ENCODE measurements at places on chromosomes 6 and 20.

- no peak for DNase-seq
Observed at GRCh38 chr6:13682346-13682745, 29.3 kb downstream of the RANBP9 start.

- no peak for DNase-seq
Observed at GRCh38 chr6:167963589-167964057, 33.8 kb upstream of the KIF25 start.

DNA sequence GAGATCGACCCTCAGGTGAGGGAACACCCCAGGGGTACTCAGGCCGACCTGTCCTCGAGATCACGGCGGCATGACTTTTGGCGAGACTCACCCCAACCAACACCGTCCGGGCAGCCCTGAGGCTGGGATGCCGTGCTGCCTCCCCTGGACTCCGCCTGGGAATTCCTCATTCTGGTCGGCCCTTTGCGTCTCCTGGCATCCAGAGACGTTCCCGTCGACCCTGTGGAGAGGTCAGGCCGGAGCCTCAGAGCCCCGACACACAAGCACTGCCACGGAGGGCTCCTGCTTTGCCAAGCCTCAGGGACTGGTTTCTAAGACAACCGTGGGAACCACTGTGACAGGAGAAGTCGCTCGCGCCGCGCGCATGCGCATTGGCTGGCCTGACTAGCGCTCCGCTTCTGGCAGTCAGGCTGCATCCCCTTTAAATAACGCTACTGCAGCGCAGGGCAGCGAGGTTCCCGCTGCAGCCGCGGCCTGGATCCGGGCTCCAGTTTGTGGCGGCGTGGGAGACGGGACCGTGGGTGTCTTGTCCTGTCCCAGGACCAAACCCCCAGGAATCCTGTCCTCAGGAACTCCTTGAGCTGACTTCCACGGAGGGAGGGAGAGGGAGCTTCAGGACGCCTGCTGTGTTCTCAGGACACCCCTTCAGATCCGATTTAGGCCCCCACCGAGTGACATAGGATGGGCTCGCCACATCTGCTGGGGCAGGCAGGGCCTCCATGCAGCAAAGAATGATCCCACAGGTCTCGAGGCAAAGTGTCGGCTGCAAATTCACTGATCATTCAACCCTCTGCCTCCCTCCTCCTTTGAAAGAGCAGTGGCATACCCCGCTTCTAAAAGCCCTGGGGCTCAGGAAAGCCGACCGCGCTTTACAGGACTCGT, 163.2 kb upstream of the ZNF337 start:
- DNase-seq: peak; percentile 73

- no peak for DNase-seq
Observed at GRCh38 chr6:35363293-35363750, 21.0 kb downstream of the PPARD start.

- DNase-seq: peak; percentile 93
Observed at GRCh38 chr20:52959125-52959524, 13.0 kb upstream of the TSHZ2 start.

GRCh38 chr6:121826156-121826810, 390.8 kb downstream of the GJA1 start:
- no peak for DNase-seq

GRCh38 chr6:3409699-3410384, 47.0 kb downstream of the SLC22A23 start:
- no peak for DNase-seq

DNA sequence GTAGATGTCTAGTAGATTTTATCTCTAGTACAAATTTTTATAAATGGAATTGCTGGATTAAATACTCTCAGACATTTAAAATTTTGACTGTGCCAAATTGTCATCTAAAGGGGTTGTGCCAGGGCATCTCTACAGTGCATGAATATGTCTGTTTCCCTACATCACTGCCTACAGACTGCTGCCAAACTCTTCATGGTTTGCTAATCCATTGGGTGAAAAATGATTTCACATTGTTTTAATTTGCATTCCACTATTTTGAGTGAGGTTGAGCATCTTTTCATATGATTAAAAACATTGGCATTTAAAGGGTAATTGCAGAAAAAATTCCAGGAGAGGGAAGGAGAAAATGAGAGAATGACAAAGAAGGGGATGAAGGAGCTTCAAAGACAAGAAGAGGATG, 267.7 kb upstream of the RNF24 start:
- no peak for DNase-seq

- peak; percentile 63 for DNase-seq
Observed at GRCh38 chr6:133341607-133342158, 100.5 kb downstream of the EYA4 start.

DNA sequence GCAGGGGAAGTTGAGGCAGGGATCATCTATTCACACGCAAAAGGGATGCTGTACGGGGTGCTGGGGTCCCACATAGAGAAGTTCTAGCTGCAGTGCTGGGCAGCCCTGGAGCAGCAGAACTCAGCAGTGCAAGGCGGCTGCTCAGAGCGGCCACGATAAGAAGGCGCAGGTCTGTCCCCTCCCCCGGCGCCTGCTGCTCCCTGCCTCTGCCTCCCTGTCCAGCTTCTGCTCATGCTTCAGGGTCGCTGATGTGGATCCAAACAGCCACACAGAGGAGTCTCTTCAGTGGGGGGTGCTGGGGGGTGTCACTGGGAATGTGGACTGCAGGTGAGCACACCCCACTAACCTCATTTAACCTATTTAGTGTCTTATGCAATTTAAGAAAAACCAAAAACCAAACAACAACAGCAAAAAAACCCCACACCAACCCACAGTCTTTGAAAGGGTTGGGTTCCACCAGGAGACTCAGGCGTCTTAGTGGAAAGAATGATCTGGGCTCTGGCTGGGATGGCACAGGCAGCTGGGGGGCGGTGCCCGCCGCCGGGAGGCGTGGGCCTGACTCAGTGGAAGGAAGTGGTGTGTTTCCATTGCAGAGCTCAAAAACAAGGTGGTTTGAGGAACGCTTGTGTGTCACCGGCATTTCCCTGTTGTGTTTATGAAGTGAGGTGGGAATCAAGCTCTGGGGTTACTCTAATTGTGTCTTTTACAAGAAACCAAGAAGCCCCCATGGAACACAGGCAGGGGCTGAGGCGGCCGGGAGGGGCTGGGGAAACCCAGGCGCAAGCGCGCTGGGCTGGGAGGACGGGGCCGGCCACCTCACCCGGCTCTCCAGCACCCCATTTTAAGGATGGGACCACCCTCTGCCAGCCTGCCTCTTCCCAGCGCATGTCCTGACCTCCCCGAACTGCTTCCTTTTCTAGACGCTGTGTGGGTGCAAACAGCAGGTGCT, 55.1 kb downstream of the IRF4 start:
- no peak for DNase-seq

GRCh38 chr6:12748815-12749521, 32.4 kb downstream of the PHACTR1 start:
- DNase-seq: peak; percentile 42

DNA sequence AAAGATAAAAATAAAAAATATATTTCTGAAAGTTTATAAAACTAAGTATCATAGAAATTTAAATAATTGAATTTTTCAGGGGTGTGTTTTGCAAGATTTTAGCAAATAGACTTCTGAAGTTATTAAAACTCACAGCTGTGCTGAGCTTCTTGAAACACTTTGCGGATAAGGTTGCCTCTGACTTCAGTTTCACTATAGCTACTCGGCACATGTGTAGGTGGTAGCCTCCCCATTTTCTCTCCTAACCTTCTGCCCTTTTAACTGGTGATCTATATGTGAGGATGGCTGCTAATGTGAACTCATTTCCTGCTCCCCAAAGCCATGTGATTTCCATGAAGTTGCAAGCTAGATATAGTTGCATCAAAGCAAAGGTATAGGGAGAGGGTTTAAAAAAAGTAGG, 129.3 kb upstream of the STMND1 start:
- DNase-seq: no peak

DNA sequence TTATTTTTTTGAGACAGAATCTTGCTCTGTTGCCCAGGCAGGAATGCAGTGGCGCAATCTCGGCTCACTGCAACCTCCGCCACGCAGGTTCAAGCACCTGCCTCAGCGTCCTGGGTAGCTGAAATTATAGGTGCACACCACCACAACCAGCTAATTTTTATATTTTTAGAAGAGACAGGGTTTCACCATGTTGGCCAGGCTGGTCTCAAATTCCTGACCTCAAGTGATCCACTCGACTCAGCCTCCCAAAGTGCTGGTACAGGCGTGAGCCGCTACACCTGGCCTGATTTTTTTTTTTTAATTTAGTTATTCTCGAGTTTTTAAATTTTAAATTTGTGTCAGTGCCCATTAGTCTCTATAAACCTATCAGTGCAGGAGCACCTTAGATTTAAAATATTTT, 24.4 kb downstream of the ZNF133 start:
- DNase-seq: no peak

DNA sequence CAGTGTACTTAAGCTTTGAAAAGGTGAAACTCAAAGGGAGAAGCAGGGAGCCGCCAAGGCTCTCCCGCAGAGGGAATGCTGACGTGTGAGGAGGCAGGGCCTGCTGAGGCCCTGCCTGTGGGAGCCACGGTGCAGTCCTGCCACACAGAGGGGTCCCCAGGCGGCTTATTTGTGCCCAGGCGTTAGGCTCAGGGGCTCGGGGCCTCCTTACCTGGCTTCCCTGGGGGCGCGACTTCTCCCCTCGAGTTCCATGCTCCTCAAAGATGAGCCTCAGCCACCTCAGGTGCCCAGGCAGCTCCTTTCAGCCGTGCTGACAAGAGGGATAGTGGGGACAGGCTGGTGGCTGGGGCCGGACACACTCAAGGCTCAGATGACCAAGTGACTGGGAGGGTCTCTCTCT, 2.2 kb upstream of the KIF25 start:
- no peak for DNase-seq

DNA sequence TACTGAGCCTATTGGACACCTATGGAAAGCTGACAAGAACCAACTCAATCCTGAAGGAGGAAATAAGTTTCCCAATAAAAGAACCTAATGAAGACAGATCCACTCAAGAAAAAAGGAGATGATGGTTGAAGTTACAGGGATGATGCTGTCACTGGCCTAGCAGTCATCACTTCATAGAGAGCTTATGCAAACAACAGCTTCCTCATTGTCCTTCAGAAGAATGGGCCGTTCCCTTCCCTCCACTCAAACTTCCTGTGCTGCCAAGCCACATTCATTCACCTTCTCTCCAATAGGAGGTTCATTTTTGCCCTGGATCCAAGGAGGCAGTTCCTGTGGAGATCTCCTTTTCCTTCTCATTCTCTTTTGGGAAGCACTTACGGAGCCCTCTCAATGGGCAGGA, 13.8 kb upstream of the PM20D2 start:
- no peak for DNase-seq

GRCh38 chr6:131890091-131890490, 61.1 kb downstream of the CCN2 start:
- DNase-seq: no peak

DNA sequence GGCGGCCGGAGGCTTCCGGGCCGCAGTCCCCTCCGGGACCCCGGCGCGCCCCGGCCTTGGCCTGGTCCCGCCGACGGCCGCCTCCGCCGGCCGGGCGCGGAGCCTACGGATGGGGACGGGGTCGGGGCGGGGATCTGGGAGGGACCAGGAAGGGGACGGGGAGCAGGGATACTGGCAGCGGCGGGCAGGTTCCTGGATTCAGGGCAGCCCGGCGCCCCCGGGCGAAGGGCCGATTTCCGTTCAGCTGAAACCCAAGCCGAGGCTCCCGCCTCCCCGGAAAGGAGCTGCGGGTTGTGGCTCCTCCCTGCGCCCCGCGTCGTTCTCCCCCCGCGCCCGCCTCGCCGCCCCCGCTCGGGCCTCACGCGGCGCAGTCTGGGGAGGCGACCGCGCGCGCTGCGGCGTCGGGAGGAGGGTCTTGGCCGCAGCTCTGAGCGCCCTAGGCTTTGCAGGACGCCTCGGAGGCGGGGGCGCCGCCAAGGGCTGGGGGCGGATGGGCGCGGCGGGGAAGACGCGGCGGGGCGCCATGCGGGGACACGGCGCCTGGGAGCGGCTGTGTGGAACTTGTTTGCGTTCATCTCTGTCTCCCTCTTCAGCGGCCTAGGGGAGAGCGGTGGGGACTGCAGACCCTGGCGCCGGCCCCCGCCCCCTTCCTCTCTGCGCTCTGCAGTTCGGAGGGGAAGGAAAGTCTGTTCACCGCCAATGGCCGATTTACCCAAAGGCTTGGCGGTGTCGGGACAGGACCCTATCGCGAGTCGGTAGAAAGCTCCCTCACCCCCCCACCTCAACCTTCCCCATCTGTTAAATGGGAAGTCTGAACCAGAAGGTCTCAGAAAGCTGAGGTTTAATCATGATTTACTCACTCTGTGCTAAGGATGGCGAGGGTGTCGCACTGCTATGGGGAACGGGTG, 22.7 kb upstream of the TMEM181 start:
- peak; percentile 72 for DNase-seq

DNA sequence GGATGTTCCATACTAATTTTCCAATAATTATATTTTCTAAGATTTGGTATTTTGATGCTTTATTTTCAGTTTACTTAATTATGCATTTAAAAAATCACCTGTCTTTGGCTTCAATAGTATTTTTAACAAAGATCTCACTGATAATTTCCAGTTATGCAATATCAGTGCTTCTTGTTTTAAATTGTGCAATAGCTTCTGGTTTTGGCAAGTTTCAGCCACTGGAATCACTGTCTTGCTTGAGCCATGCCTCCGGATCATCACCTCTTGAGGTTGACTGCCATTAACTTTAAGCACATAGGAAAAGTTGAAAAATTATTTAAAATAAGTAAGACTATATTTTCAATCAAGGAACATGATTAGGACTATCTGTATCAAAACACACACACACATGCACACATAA, 1242.1 kb downstream of the HACE1 start:
- DNase-seq: no peak

DNA sequence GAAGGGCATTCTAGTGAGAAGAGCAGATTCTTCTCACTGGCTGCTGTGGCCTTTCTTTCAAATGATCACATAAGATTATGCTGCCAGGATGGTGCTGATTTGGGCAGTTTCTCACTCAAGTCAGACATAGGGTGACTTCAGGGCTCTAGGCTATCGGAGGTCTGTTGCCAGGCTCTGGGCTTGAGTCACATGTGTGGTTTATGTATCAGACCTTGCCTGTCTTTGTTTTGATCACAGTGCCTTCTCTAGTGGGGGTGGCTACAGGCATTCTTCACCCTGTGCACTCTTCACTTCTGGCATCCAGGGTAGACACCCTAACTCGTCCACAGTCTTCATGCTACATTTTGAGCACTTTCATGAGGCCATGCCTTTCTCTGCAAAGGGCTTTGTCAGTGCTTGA, 823.7 kb upstream of the MAN1A1 start:
- no peak for DNase-seq

GRCh38 chr6:6411115-6411514, 90.7 kb upstream of the F13A1 start:
- DNase-seq: no peak

DNA sequence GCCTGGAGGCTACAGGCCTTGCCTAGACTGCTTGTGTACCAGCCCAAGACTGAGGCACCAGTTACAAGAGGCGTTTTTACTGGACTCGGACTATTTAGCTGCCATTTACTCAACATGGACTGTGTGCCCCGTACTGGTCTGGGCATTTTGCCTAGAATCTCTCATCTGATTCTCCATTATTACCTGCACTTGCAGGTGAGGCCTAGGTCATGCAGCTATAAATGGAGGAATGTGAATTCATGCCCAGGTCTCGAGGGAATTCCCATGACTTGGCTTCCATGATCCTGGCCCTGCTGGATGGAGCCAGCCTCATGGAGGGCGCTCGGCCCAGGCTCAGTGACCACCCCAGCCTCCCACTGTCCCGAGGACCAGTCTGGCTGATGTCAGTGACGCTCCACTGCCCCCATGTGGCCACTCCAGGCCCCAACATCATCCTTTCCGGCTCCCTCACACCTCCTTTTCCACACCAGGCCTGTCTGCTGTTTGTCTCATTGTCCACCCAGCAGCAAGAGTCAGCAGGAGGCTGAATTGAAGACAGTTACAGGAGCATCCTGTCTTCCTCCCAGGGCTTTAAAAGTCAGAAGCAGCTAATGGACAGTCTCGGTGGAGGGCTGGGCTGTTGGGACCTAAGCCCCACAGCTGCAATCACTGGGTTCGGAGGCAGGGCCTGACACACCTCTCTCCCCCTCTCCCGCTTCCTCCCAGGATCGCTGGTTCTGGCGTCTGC, 8.7 kb downstream of the MMP24OS start:
- DNase-seq: no peak

Data from NCI-H1092 (cell line).